ENCODE measurements at places on chromosomes 12 and 14.

GRCh38 chr12:21324551-21324950, 10.2 kb downstream of the SLCO1A2 start:
- no peak for DNase-seq

DNA sequence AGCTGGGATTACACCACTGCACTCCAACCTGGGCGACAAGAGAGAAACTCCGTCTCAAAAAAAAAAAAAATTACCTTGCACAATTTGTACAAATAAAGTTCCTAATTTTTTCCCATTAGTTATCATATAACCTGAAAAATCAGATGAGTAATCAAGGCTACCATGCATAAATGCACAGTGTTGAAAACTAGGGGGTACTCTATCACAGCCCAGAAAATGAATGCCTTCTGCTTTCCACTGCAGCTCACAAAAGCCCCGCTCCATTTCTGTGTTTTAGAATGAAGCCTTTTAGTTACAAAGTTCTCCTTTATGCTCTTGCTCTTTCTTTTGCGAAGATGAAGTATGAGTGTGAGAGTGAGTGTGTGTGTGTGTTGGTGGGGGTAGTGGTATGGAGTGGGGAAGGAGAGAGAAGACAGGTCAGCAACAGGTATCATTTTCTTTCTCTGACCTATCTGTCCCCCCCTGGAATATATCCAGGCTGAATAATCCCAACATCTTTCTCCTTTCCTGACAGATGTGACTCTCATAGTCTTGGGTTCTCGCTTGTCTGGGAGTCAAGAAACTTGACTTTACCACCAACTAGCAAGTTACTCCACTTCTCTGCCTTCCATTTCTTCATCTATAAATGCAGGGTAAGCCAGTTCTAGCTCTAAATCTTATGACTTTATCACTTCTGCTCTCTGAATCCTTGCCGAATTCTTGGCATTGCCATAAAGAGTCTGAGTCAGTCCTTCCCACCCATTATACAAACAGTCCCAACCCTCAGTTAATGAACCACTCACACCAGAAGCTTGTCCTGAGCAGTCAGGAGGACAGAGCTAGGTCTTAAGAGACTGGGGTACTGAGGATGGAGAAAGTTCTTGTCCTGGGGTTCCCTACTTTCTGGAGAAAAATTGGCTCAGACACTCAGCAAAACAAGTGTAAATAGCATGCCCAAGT, 16.1 kb downstream of the BIN2 start:
- DNase-seq = no peak

- DNase-seq = no peak
Measured at GRCh38 chr12:40194846-40195245, 30.0 kb upstream of the LRRK2 start.

GRCh38 chr14:80946797-80947196, 5.3 kb upstream of the CEP128 start:
- DNase-seq = no peak

GRCh38 chr14:54715239-54715638, 148.3 kb downstream of the SAMD4A start:
- no peak for DNase-seq

- no peak for DNase-seq
Measured at GRCh38 chr14:102056694-102057442, 30.0 kb downstream of the HSP90AA1 start.

DNA sequence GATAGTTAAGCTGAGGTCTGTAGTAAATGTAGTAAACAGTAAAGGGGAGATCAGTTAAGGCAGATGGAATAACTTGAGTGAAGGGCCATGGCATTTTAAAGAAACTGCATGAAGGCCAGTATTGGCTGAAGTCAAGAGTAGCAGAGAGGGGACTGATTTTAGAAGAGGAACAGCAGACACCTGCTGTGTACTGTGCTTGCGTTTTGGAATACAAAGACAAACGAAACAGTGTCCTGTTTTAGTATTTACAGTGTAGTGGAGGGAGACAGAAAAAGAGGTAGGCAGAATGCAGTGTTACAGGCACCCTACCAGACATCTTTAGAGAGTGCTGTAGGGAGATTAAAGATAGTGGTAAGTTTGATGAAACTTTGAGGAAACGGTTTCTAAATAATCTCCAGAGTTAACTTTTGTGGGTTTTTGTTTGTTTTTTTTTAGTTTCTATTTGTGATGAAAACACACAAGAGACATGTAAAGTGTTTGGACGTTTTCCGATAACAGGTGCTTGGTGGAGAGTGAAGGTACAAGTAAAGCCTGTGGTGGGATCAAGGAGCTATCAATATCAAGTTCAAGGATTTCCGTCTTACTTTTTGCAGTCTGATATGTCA, 2.1 kb downstream of the HELB start:
- no peak for DNase-seq

DNA sequence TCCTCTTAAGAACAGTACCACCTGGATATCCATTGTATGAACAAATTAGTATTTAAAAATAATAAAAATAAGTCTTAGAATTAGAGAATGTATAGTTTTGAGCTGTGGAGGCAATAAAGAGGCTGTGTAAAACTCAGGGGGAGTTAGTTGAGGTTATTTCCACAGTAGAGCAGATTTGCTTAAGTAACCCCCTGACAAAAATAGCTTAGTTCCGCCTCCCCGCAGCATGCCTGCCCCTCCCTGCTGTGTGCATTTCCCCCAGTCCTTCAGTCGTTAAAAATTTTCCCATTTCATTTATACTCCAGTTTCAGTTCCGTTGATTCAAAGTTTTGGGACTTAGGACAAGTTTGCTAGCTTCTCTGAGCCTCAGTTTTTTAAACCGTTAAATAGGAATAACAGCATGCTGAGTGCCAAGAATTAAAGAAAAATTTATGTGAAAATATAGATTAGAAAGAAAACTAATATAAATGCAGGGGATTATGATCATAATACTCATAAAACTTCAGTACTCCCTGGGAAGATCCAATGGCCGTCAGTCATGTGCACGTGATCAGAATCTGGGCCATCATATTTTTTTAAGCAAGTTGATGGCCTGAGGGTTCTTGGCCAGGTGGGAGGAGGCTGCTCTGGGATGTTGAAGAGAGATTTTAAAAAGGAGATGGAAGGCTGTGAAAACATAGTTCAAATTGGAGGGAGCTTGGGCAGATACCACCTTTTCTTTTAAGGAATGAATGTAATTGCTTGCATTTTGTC, 14.5 kb upstream of the SLC38A2 start:
- no peak for DNase-seq

DNA sequence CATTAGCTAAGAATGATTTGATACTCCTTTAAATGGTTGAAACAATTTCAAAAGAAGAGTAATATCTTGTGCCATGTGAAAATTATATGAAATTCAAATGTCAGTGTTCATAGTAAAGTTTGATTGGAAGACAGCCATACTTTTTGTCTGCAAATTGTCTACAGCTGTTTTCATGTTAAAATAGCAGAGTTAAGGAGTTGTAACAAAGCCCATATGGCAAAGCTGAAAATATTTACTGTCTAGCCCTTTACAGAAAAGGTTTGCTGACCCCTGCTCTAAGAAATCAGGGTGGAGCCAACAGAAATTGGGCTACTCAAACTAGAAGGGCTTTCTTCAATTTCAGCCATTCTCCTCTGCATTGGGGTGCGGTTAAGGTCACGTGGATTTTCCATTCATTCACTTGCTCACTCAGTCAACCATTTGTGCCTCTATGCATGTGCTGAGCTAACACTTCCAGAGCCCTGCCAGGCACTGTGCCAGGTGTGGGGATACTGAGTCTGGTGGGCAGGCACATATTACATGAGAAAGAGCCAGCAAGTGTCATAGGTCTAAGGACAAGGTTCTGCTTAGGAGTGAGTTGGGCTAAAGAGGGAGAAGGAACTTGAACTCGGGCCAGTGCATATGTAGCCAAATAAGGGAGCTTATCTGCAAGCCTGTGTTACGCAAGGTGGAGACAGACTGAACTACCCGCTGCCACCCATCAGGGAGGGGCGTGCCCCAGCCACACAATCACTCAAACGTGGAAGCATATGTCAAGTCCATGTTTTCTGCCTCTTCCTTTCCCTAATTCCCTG, 139.8 kb upstream of the NOS1 start:
- DNase-seq = no peak

GRCh38 chr14:100767788-100768536, 41.3 kb downstream of the DLK1 start:
- no peak for DNase-seq

GRCh38 chr12:104653730-104654664, 197.2 kb downstream of the CHST11 start:
- no peak for DNase-seq

- no peak for DNase-seq
Measured at GRCh38 chr14:48563489-48563888, 888.1 kb upstream of the MDGA2 start.

- no peak for DNase-seq
Measured at GRCh38 chr12:42373669-42374068, 47.7 kb downstream of the PPHLN1 start.

DNA sequence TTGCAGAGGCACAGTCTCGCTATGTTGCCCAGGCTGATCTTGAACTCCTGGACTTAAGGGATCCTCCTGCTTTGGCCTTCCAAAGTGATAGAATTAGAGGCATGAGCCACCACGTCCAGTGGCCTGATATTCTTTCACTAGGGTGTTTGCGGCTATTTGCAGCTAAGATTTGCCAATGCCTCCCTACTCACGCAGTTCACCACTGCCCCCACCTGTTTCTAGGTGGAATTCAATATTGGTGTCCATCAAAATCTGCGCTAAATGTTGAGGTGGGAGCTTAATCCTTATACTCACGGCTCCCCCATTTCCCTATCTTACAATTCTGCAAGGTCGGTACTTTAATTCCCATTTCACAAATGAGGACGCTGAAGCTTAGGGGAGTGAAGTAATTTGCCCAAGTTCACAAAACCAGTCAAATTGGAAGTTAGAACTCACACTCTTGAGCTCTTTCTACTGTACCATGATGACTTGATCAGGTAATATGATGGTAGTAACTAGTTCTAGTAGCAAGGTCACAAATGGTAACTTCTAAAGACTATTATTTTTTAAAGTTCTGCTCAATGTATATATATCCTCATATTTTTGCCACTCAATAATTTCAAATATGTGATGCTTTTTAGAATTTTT, 22.1 kb upstream of the LRRC9 start:
- DNase-seq = peak; percentile 4

DNA sequence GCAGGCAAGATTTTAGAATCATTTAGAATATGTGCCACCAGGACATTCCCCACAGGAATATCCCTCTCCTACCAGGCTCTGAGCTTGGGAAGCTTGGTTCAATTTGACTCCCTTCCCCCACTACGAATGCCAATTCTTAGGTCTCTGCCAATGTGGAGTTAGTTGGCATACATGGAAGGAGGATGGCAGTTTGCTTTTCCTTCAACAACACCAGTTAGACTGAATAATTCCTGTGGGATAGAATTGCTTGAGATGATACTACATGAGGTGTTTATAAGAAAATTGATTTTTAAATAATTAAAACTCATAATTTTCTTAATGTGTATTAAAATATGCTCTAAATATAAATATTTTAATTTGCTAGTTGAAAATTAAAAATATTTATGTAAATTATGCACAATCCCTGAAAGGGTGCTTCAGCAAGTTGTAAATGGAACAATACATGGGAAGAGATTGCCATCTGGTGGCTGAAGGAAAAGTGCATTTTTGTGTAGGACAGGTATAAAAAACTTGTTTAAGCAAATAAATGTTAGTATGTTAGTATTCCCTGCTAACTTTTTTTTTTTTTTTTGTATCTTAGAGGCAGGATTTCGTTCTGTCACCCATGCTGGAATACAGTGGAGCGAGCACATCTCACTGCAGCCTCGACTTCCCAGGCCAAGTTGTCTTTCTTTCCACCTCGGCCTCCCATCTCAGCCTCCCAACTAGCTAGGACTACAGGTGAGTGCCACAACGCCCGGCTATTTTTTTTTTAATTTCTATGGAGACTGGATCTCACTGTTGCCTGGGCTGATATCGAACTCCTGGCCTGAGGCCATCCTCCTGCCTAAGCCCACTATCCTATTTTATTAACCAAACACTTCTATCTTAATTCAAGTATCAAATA, 25.8 kb upstream of the STRAP start:
- no peak for DNase-seq

DNA sequence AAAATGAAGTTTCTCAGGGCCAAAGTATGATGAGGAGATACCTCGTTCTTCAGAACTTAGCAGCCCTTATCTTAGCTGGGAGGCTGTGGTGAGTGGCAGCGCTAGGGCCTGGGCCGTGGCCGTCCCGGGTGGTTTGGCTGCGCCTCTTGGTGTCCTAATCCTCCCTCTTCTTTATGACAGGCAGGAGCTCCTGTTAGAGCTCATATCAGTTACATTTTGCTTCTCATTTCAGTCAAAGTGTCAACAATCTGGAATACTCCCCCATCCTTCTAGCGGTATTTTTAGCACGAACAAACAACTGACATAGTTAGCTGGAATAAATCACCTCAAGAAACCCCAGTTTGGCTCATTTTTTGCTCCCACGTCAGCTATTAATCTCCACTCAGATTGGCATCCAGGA, 188.8 kb downstream of the TTC7B start:
- no peak for DNase-seq

DNA sequence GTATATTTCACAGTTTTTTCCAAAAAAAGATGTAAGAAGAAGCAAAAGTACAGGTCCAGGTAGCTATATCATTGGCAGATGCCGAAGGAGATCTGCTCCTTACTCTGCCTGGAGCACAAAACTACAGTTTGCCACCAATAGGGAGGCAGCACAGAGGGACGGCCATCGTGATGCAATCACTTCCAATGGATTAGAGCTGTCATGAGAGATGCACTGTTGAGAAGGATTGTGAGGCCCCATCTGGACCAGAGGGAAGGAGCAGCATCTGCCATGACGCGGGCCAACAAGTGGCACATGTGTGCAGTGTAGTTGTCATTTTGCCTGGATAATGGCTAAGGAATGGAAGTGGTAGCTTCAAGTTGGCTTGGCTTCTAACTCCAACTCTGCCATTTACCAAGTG, 318.8 kb upstream of the FKBP4 start:
- DNase-seq = no peak

DNA sequence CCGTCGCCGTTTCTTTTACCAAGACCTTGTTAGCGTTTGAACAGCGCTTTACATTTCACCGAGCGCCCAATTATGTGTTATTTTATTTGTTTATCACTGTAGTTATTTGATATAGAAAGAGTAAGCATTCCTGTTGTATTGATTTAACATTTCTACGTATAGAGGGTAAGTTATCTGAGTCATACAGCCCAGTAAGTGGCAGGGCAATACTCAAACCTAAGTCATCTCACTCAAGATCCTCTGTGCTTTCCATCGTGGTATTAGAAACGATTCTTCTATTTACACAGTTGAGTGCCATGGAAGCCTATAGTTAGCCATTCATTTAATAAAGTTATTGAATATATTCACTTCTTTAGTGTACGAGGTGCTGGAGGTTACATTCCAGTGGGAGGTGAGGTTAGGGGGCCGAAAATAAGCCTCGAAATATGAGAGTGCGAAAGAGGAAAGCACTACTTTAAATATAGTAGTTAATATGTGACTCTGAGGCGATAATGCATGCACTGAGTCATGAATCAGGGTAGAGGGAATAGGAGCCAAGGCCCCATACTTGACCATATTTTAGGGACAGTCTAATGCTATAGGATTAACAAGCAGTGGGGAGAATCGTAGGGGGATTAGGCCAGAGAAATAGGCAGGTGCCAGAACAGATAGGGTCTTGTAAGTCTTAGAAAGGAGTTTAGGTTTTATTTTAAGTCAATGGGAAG, 629 bp downstream of the RAD51AP1 start:
- DNase-seq = no peak

All from nucleus accumbens (tissue), 56 donors.